SK-N-DZ (cell line): ENCODE measurements at places on chromosomes 2 and 18.

GRCh38 chr18:10030816-10031541 lies 117.2 kb downstream of the VAPA start:
- DNase-seq: peak; percentile 94

- DNase-seq: peak; percentile 22
Measured at GRCh38 chr2:142140434-142140845, 9.6 kb upstream of the LRP1B start.

- no peak for DNase-seq
Measured at GRCh38 chr2:209368914-209369313, 54.9 kb upstream of the MAP2 start.

GRCh38 chr2:133887676-133888040 lies 319.4 kb upstream of the NCKAP5 start:
- DNase-seq: no peak

GRCh38 chr2:151782378-151783132 lies 45.7 kb downstream of the ARL5A start:
- DNase-seq: no peak

DNA sequence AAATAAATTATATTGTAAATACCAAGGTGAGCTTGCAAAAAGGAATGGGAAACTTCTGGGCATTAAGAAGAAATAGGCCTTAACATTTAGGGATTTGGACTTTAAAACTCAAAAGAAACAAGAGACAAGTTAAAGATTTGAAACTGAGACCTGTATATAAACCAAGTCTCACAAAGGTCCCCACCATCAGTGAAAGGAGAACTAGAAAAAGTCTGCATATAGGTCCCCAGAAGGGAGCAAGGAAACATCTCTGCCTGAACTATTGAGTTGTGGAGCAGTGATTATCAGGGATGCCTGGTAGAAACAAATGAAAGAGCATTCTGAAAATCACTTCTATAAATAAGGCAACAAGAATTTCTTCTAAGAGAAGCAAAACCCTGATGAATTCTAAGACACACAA lies 30.5 kb upstream of the ITGAV start:
- no peak for DNase-seq

GRCh38 chr2:171529914-171530313 lies 7.6 kb downstream of the CYBRD1 start:
- no peak for DNase-seq

DNA sequence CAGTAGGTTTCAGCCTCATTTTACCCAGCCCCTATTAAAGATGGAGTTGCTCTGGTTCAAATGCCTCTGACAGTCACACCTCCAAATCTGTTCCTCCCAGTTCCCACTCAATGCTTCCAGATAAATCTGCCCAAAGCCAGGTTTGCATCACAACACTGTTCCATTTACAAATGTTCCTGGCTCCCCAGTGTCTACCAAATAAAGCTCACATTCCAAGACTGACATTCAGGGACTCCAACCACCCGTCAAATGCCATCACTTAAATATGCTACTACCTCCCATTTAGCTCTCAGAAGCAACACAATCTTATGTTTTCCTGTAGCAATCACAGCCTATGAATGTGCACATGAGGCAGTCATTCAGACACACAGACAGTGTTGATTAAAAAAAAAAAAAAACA lies 127.3 kb downstream of the TMEM163 start:
- DNase-seq: no peak

DNA sequence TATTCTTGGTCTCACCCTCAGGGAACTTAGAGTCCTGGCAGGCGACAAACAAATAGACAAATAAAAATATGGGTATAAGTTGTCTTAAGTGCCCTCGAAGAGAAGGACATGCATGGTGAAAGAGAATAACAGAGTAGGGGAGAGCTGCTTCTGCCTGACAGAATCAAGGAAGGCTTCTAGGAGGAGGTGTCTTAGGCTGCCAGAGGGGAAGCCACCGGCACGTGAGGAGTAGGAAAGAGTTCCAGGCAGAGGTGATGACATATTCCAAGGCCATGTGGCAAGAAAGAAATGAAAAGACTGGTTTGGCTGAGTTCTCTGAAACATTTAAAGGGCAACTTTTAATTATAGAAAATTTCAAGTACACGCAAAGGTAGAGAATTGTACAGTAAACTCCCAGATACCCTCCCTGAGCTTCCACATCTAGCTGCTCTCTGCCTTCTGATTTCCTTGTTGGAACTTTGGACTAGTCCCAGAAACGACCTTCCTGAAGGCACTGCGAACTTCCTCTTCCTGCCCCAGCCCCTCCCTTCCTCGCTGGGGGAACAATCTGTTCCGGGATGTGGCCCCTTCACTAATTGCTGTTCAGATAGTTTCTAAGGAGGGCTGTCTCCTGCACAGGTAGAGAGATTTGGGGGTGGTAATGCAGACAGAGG lies 91.7 kb downstream of the DYSF start:
- no peak for DNase-seq

- no peak for DNase-seq
Measured at GRCh38 chr2:7452110-7452876, 535.1 kb downstream of the RNF144A start.

DNA sequence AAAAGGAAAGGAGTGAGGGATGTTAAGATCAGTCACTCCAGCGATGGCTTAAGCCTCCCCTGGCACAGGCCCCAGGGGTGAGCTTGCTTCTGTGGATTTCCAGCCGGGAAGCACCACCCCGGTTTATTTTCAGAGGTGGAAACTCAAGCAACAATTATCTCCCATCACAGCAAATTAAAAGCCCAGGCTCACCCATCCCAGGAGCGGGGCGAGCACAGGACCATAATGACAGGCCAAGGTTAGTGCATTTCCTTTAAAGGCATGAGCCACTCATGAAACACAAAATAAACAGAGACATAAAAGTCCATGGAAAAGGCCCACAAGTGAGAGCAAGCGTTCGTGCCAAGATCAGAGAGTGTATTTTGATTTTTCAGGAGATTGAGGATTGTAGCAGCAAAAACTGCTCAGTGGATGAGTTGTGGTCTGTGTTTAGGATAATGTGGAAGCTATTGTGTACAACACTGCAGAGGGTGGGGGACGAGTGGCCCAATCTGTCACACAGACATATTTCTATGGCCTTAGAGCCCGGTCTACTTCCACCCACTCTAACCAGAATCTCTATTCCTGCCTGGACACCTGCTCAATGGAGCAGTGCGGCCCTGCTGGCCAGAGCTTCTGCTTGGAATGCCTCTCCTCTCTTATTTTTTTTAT lies 111.4 kb upstream of the CDC42EP3 start:
- DNase-seq: no peak

- no peak for DNase-seq
Measured at GRCh38 chr2:7900593-7900992, 781.3 kb upstream of the ID2 start.

- no peak for DNase-seq
Measured at GRCh38 chr2:207660994-207661393, 35.8 kb upstream of the METTL21A start.

DNA sequence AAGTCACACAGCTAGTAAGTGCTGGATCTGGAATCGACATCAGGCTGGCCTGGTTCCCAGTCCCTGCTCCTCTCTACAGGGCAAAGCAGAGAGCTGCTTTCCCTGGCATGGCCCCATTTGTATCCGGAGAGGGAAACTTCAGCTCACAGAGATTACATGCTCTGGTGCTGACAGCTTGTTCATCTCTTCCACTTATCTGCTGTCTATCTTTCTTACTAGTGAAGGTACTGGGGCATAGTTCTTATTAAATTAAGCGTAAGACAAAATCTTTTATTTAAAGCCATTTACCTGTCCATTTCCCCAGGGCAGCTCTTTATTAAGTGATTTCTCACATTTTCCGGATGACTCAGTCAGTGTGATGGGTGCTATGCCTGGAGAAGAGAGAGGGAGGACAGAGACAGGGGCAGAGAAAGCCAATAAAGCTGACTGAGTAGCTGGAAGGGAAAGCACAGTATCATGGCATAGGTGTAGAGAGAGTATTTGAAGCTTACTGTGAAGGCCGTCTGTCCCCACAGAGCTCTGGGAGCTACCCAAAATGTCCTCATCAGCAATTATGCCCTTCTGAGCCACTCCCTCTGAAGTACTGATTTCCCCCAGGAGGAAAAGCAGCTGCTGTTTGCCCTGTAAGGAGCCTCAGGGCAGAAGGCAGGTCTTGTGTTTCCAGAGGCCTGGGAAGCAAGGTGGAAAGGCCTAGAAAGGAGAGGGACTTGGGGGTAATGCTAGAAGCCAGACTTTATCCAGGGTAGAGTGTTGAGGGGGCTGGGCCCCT lies 44.1 kb upstream of the EPAS1 start:
- DNase-seq: peak; percentile 80

DNA sequence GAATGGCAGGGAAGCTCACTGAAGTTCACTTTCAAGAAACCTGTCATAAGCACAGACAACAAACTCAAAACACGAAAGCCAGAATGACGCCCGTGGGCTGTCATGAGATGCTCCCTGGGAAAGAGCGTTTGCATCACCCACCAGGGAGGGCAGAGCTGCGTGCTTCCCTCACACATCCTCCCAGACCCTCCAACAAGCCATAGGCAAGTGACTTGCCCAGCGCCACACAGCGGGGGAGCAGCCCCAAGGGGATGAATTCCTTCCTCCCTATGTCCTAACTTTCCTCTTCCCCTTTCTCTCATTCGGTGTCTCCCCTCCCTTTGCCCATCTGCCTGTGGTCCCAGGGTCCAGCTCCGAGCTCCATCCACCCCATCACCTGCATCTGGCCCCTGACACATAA lies 10.7 kb downstream of the BIN1 start:
- DNase-seq: no peak

DNA sequence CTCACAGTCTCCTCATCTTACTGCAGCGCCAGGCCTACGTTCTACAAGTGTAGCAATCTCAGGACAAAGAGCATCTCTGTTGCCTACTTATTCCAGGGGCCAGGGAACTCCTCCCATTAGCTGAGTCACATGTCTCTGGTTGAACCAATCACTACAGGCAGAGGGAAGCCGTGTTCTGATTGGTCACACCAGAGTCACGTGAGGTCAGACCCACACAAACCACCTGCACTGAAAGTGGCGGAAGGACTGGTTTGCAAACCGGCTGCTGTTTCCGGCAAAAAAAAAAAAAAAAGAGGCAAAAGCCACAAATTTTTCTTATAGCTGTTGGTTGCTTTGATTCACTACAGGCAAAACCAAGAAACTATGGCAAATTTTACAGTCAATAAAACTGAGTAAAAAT lies 21.9 kb upstream of the USP14 start:
- peak; percentile 68 for DNase-seq

GRCh38 chr2:212683346-212684097 lies 144.9 kb upstream of the ERBB4 start:
- DNase-seq: no peak

DNA sequence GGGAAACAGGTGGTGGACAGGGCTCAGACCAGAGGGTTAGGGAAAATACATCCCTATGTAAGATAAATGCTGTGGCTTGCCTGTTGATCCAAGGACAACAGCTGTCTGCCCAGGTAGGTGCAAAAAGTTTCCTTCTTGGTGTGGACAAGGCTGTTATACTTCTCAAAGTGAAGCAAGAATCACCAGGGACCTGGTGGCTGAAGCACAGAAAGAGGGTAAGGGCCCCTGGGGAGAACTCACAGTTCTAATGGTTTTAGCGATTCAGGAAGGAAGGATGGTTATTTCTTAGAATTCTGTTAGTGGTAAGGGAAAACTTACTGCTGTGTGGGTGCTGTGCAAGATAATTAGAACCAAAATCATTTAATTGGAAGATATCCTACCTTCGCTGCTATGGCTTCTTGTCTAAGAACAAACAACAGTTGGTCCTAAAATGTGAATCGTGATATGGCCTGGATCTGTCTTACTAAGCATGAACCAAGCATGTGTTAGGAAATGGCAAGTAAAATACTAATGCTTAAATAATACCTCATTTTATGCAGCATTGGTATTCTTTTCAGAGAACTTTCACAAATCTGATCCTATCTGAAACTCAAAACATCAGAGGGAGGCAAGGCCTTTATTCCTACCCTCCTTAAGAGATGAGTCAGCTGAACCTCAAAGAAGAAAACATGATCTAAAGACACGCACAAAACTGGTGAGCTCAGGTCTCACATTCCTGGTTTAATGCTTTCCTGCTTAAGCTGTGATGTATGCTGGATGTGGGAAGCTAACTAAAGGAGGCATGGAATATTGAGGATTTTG lies 159.2 kb upstream of the THUMPD2 start:
- no peak for DNase-seq

DNA sequence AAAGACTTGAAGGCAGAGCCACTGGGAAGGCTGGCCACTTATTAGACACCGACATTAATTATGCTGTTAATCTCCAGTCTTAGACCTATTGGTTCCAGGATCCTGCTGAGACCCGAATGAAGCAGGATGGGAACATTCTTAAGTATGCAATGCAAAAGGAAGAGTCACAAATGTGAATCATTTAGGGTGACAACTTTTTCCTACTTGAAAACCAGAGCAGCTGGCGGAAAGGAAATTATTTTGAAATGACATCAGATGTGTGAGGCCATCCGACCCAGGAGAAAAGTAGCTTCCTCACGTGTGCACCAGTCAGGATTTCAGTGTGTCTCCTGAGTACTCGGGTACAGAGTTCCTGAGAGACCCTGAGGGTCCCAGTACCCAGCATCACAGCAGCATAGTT lies 222.9 kb upstream of the NCKAP5 start:
- DNase-seq: no peak

GRCh38 chr18:74990563-74991081 lies 218.3 kb downstream of the PTGR3 start:
- DNase-seq: no peak

GRCh38 chr2:26671691-26672090 lies 20.8 kb upstream of the KCNK3 start:
- DNase-seq: no peak

DNA sequence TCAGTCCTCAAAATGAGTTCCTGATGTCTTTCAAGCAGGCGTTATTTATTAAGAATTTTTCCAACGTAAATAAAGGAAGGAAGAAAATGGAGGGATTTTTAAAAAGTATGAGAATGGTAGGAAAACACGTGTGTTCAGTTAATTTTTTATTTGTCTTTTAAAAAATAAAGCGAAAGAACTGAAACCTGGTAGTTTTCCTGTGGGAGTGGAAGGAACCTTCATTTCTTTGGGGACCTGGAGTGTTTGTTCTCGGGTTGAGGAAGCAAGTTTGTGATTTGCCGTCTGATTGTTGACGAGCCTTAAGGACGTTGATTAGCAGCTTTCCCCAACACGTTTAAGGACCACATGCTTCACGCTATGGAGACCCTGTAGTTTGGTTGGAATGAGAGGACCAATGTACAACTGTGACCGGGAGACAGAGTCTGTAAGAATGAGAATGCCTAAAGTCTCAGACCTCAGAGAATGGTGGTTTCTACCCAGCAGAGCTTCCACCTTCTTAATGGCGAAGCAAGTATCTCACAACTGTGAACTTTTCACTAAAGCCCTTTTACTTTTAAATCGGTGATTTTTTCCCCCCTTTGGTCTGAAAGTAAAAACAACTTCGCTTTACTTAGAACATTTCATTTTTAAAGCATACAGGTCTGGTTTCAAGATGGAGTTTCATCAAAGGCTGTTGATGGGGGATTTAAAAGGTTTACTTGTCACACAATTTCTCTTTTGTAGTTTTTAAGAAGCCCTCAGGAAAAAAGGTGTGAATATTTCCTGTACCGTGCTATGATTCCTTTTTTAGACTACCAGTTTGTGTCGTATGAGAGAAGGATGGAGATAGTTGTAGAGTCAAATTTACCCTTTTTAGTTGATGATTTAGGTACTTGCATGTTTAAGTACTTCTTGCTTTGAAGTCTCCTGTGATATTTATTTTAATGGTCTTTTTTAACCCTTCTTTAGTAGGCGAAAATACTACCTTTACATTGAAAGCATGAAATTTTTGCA lies 1.4 kb downstream of the TTC39C start:
- DNase-seq: no peak

GRCh38 chr2:19669126-19669525 lies 232.7 kb downstream of the TTC32 start:
- no peak for DNase-seq
